Glutamatergic neuron (in vitro differentiated cells): ENCODE measurements at places on chromosomes 16 and 17.

DNA sequence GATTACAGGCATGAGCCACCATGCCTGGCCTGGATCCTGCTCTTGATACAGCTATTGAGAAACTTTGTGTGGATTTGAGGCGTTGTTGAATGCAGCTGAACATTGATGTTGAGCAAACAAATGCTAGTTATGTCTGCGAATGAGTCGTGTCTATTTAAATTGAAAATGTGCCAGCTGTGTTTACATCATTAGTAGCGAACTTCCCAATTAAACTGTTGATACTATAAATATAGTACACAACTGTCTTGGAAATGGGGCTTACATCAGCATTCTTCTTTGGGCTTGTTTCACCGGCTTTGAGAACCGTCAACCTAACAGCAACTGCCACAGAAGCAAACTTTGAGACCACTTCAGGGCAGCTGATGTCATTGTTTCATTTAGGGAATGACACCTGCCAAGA lies 251.9 kb downstream of the RBFOX1 start:
- DNase-seq, result no peak

DNA sequence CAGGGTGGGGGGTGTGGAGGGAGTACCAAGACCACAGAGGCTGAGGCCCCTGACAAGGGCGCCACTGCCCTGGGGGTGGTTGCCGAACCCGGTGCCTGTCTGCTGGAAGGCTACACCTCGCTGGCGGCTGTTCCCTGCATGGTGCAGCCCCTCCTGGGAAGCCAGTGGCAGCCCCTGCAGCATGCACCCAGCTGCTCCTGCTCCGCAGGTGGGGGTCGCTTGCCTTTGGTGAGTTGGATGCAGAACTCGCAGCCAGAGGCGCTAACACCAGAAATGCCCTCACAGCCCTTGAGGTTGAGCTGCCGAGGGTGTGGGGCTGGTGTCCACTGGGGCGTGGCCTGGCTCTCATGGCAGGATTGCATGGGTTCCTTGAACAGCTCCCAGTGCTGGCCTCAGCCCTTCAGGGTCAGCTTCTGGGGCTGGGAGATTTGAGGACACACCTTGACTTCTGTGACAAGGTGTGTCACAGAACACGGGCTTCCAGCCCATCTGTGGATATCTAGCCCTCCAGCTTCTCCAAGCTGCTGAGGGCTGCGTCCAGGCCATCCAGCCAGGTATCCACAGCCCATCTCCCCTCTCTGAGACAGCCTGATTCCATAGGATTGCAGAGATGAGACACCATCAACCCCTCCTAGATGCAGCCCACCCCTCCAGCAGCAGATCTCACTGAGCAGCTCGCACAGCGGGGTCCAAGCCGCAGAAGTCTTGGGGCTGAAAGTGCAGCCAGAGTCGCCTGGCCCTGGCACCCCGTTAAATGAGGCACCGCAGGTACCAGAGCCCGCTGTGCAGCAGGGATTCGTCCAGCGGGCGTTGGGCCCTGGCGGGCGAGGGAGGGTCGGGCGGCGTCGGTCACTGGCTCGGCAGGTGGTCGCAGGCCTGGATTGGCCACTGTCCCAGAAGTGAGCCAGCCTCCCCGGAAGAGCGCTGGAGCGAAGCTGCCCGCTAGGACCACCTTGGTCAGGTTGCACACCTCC lies 586.3 kb downstream of the KCNJ18 start:
- DNase-seq, result no peak

DNA sequence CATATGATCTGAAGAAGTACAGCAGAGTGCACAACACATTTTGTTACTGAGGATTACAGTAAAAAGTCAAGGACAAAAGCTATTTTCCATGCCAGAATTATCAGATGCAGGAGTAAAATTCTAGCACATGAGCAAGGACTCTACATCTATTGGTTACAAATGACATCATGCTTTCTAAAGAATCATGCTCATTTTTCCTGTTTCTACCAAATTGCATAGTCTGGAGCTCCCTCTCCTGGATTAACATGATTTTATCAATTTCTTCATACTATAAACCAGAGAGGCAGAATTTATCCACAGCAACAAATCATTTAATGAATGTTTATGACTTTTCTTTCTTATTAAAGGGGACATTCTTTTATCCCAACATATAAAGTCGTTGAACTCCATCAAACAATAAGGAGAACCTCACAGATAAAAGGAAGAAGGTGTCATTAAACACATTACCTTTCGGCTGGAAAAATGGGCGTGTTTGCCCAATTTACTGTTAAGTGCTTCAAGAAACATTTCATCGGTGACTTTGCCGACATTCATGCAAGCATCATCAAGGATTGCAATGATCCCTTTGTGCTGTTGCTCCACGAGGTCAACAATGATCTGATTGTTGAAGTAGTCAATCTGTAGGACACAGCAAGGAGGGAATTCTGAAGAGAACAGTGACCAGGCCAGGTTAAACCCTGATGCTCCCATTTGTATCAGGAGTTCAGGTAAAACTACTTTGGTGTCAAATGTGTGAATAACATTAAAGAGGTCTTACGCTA lies 121.7 kb downstream of the MYO1D start:
- DNase-seq, result no peak

DNA sequence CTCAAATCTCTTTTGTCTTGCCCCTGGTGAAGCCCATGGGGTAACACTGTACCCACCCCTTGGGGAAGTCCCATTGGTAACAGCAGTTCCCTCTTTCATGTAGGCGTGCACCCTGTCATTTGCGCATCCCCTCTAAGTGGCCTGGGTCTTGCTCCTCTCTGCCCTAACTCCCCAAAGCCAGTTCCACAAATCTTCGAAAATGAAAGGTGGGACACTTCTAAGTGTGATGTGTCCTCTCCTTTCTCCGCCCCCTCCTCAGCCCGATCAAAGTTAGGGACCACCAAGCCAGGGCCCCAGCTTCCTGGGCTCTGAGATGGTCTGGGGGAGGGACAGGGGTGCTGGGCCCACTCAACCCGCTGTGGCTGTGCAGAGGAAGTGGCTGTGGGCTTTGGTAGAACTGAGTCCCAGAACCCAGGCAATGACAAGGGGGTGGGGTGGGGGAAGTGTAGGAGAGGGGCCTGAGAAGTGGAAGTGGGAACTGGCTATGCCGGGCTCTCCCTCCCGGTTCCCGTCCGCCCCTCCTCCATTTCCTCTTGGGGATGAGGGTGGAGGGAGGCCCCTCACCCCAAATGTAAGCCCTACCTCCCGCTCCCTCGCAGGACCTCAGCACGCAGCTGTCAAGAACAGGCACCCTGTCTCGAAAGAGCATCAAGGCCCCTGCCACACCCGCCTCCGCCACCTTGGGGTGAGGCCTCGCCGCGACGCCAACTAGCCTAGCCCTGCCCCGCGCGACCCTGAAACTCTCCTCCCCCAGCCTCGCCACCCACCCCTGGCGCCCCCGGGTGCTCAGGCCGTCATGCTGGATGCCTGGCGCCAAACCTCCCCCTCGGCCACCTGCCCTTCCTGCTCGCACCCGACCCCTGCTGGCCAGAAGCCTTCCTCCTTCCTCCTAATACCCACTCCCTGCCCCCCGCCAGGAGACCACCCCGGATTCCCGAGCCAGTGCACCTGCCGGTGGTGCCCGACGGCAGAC lies 8.7 kb downstream of the ABI3 start:
- DNase-seq, result no peak

GRCh38 chr17:57924677-57925076 lies 30.5 kb downstream of the CUEDC1 start:
- DNase-seq, result no peak

DNA sequence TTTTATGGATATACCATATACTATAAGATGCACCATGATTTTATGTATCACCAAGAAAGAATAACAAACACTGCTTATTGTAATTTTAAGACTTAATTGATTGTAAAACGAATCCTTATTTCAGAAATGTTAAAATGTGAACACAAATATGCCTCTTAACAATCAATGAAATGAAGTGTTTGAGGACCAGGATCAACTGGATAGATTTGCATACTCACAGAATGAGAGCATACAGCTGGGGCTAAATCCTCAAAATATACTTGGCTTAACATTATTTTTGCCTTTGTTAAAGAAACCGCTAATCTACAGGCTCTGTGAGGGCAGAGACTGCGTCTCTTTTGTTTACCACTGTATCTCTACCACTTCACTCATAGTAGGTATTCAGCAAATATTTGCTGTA lies 93.6 kb downstream of the SPACA3 start:
- no peak for DNase-seq

DNA sequence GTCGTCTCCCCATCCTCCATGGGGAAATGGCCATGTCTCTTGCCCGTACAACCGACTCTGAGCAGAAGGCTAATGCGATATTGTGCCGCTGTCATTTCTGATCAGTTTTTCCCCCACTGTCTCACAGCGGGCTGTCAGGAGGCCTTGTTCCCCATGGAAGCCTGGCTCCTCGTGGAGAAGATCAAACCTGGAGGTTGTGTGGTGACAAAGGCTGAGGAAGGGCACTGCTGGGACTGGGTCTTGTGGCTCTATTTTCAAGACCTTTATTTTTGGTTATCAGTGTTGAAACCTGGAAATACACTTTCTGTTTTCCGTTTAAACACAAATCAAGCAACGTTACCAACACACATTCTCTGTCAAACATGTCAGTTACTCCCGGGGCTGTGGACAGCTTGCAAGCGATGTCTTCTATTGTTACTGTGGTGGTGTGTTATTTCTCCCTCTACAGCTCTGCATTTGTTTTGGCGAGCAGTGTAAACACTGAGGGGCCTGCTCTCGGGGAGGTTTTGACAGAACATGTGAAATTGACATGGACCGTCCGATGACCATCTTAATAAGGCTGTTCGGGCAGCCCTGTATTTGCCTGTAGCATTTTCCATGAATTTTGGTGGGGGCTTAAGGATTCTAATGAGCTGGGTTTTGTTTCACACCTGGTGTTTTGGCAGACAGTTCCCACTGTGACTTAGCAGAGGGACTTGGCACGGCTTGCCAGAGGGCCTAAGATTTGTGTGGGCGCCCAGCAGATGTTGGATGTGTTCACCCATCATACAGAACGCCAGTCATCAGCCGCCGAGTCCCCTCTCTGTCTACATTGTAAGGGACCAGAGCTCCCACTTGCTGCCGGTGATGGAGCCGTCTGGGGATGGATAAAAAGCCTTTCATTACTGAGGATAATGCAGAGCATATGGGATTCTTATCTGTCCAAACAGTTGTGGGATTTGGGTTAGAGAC lies 12.5 kb downstream of the RBFOX1 start:
- DNase-seq, result no peak

DNA sequence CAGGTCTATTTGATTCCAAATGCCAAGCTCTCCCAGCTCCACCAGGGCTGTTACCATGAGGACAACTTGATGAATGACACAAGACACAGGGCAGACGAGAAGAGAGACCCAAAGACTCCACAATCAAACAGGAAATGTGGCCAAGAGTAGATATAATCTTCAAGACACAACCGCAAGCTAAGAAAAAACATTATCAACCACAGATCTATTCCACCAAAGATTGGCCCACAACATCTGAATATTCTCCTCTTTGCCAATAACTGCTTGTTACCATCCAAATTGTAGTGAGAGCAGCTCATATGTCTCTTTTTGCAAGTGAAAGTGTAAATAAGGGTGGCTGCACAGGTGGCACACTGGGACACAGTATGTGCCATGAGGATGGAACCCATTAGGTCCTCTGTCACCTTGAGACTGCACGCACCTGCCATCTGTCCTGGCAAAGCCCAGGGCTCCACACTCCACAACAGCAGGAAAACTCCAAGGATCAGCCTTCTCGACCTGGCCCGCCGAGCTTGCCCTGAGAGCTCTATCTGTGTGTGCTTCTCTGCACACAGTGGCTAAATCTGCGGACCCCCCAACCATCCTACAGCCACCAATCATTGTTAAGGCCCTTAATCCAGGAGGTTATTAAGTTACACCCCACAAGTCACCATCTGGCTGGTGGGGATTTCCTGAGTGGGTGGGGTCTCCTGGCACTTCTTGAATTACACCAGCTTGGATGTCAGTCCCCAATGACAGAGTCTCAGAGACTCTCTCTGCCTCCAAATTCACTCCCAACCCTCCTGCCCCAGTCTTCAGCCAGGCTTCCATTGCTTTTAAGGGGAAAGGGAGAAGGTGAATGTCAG lies 50.5 kb downstream of the DYNLRB2 start:
- DNase-seq, result no peak

- DNase-seq, result peak; percentile 63
These were observed 13.9 kb downstream of the HAGH start for GRCh38 chr16:1812732-1813163.

DNA sequence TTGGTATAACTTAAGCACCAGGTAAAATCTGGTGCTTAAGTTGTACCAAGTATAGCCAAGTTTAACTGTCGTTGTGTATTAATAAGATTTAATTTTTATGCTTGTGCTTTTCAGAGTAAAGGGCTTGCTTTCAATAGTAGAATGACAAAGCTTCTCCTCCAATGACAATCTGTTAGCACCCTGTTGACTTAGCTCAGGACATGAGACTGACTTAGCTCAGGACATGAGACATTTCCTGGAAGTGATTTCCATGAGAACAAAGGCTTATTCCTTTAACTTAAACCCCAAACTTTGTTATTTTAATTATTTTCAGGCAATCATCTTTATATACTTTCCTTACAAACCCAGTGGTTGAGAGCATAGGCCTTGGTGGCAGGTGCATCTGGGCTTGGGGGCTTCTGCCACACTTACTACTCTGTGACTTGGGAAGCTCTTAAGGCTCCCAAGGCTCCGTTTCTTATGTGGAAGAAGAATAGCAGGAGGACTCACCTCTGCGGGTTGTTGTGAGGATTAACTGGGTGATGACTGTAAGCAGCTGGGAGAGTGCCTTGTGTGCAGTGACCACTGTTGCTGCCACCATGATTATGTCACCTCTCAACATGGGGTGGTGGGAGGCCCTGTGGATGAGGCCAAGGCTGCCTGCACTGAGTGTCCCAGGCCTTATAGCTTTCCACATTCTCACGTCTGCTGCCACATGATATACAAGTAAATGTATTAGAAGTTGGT lies 59.4 kb upstream of the CMIP start:
- DNase-seq, result no peak

DNA sequence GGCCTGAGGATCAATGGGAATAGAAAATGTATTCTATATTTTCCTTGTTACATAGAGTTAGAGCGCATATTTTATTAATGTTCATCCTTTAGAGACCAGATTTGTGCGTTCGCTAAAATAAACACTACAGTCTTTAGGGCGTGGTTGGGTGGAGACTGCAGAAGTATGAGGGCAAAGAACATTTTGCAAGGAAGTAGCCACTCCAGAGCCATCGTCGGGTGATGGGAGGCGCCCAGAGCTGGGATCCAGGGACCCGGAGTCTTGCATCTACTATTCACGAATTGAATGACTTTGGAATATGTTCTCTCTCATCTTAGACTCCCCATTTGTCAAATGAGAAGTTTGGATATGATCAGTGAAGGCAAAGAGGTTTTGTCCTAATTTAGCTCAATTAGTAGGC lies 154.2 kb upstream of the IRX6 start:
- no peak for DNase-seq

DNA sequence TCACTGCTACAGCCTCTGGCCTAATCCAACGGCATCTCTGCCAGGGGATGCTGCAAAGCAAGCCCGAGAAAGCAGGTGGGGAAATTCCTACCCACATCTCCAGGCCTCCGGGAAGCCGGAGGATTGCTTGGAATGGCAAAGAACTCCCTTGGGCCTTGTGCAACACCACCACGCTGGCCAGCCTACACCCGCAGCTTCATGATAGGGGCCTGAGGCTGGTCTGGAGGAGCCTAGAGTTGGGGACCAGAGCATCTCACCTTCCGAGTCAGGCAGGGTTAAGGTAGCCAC lies 20.3 kb downstream of the GGA3 start:
- no peak for DNase-seq
